ENCODE measurements at places on chromosomes 4 and X.

GRCh38 chr4:111230265-111230664, 607.4 kb upstream of the PITX2 start:
- no peak for DNase-seq

DNA sequence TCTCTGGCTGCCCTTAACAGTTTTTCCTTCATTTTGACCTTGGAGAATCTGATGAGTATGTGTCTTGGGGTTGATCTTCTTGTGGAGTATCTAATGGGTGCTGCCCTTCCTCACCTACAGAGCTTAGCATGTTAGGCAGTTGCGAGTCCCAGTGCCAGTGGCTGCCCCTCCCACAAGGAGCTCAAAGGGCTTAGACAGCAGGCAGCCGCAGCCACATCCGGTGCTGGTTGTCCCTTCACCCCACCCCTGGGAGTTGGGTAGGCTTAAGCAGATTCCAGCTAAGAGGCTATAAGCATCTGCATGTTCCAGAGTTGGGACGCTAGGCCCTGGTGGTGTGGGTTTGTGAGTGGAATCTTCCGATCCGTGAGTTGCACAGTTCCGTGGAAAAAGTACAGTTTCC, 322.1 kb upstream of the ARX start:
- DNase-seq: no peak

DNA sequence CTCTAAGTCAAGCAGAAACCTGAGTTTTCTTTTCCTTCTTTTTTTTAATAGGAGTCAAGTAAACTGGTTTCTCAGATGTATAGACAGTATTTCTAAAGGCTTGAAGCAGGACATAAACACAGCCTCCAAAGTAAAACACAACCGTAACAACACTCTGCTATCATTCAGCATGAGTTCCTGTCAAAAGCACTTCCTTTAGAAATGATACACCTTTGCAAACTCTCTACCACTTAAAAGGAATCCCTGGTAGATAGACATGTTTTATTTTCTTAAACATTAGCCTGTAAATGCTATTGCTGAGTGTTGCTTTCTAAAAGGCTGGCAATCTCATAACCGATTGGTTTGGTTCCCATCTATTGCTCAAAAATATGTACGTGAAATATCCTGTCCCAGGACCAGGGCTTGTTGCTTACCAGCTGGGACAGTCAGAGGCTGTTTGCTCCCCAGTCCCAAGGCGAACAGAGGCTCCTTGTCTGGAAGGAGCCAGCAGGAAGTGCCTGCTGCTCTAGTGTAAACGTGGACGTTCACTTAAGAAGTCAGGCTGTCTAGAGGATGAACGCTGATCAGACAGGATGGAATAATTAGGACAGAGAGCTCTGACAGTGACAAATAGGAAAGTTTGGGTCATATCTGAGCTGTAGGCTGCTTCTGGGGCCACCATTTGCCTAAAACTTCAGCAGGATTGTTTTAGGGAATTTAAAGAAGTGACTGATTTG, 173.9 kb upstream of the KLF3 start:
- no peak for DNase-seq

DNA sequence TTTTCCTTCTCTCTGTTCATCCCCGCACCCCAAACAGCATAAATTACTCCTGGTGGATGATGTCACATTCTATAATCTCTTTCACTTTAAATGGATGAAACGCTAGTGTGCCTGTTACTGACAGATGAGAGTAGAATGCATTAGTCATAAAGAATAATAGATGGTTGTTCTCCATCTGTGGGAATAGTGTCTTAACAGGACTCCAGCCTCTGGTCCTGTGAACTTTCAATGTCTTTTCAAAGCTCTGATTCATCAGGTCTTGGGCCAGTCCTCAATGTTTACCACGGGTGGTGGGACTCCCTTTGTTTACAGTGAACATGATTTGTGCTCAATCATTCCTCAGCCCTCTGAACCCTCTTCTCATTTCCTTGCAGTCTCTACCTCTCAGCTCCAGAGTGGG, 182.6 kb downstream of the GABRB1 start:
- peak; percentile 24 for DNase-seq

DNA sequence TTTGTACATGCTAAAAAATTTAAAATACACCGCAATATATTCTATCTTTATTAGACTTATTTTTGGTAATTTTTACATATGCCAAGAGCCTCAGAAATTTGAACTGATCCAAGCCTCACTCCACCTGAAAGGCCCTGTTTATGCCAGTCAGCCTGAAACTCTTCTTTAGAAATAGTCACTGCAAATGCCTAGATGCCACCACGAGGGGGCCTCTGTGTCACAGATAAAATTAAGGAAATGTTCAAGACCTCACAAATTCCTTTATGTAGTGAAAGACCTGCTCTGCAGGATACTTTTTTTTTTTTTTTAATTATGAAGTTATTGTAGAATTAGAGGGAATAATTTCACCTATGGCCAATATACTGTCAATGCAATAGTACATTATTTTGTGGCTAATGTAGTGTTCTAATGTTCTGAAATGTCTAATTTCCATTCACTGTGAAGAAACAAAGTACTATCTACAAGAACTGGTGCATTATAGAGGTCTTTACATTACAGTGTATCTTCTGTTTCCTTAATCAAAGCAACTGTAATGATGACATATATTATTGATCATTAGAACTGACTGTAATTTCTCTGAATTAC, 69.8 kb downstream of the DTHD1 start:
- peak; percentile 1 for DNase-seq

DNA sequence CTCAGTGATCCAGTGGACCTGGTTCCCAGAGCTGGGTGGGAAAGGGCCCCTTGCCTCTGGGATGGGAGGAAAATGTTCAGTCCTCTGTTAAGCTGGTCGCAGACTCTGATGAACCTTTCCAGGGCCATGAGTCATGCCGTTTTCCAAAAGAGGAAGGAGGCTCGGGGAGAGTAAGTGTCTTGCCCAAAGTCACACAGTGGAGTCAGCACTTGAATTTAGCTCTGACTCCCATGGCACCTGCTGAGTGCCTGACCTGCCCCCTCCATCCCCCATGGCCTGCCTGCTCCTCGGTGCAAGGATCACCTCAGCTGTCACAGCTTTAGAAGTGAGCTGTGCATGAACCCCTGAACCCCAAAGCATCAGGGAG, 14.0 kb upstream of the KIAA0232 start:
- DNase-seq: peak; percentile 63

DNA sequence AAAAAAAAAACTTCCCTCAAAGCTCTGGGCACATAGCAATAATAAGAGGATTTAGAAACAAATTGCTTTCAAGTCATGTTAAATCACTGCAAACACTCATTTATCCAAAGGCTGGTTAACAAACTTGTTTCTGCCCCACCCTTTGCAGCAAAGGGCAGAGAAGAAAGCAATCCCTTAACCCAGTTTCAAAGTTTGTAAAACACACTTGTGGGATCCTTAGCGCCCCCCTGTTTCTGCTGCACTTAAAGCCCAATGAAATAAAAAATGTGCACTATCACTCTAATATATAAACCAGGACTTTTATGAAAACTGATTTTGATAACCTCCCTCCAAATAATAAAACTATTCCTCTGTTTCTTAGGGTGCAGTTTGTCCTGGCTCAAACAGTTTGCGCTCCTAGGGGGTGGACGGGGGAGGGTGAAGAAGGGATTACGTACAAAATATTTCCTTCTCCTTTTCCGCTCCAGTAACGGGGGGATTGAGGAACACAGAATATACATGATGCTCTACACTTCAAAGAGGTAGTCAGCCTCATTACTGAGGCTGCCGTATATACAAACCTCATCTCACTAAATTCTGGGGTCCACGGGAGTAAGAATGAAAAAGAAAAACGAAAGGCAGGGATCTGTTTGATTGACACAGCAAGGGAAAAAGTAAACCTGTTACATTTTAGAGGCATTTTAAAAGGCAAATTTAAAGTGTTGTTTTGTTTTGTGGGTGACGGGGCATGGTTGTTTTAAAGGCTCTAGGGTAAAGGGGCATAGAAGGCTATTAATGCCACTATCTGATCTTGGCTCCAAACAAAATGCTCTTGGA, 3.1 kb upstream of the PCDH10 start:
- no peak for DNase-seq
